ENCODE measurements at places on chromosomes 7 and 10.

DNA sequence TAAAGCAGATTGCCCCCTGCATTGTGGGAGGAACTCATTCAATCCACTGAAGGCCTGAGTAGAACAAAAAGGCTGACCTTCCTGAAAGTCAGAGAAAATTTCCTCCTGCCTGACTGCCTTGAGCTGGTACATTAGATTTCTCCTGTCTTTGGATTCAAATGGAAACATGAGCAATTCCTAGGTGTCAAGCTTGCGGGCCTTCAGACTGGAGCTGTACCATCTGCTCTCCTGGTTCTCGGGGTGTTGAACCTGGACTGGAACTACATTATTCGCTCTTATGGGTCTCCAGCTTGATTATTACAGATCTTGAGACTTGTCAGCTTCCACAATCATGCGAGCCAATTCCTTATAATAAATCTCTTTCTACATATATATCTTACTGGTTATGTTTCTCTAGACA is 173.6 kb upstream of the STEAP4 start:
- DNase-seq: no peak

DNA sequence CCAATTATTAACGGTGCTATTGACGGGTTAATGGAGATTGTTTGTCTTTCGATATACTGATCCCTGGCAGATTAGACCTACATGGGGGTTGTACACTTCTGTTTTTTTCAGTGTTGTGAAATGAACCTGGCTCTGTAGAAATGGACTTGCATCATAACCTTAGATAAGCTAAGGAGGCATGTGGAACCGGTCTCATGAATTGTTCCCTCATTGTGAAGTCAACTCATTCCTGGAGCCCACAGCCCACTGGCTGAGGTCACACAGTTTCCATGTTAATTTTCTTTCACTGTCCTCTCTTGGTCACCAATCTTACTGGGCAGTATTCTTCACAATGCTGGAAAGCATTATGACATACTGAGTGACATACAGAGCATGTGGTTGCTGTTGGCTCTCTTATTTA is 202.8 kb downstream of the BMPER start:
- DNase-seq: no peak

DNA sequence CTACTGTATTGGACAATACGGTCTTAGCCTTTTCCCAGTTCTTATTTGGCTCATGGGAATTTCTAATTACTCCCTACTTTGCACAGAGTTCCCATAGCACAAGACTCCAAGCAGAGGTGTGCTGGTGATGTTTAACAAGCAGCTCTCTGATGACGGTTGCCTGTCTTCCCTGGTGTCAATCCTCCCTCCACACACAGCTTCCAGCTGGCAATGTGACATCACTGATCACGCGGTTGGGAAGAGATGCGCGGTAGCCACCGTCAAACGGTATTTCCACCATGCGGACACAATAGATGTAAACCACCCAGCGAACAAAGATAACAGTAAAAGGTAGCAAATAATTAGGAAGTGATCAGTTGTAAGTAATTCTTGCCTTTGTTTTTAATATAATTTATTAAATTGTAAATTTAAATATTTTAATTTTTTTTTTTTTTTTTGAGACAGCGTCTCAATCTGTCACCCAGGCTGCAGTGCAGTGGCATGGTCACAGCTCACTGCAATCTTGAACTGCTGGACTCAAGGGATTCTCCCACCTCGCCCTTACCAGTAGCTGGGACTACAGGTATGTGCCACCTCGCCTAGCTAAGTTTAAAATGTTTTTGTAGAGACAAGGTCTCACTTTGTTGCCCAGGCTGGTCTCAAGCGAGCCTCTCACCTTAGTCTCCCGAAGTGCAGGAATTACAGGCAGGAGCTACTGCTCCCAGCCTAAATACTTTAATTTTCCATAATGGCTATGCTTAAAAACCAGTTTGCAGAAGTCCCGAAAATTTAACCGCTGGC is 36.3 kb upstream of the IL15RA start:
- no peak for DNase-seq

DNA sequence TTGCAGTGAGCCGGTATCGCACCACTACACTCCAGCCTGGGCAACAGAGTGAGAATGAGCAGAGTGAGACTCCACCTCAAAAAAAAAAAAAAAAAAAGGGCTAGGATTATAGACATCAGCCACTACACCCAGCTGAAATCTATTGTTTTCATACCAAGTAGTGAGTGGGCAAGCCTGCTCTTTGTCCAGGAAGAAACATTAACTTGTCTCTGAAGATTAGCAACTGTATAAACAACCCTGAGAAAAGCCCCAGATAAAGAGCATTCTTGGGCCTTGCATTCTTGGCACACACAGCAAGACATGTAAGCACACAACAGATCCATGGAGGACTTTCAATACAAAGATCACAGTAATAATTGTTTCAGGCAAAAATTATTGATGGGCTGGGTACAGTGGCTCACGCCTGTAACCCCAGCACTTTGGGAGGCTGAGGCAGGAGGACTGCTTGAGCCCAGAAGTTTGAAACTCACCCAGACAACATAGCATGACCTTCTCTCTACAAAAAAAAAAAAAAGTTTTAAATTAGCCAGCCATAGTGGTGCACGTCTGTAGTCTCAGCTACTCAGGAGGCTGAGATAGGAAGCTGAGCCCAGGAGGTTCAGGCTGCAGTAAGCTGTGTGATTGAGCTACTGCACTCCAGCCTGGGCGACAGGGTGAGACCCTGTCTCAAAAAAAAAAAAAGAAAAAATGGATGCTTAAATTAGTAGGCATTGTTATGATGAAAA is 4.4 kb downstream of the PSPH start:
- no peak for DNase-seq

All from cortex of kidney (tissue), 1 donor.